Forelimb muscle (tissue), 1 donor: ENCODE measurements at places on chromosomes 6 and 20. TPM values are rescaled to one million over a fixed set of nuclear protein-coding genes. Genes with fewer than 3 reads are reported as not detected.
A peak's percentile ranks its signal among the peaks of the same experiment; 100 is the strongest.

The MBOAT1 gene
- 3.8 TPM for polyA plus RNA-seq

The QRSL1 gene
- polyA plus RNA-seq: 13.4 TPM

The CAPN11 gene
- polyA plus RNA-seq: 0.56 TPM

The EMILIN3 gene
- polyA plus RNA-seq: 27.5 TPM

The ETV7 gene
- not detected for polyA plus RNA-seq

The DNAH8 gene
- polyA plus RNA-seq: 2.1 TPM

GRCh38 chr6:7543789-7544424 is 2.4 kb downstream of the DSP start:
- DNase-seq: no peak

- no peak for DNase-seq
Measured at GRCh38 chr6:141301779-141302178, 830.9 kb upstream of the GJE1 start.

DNA sequence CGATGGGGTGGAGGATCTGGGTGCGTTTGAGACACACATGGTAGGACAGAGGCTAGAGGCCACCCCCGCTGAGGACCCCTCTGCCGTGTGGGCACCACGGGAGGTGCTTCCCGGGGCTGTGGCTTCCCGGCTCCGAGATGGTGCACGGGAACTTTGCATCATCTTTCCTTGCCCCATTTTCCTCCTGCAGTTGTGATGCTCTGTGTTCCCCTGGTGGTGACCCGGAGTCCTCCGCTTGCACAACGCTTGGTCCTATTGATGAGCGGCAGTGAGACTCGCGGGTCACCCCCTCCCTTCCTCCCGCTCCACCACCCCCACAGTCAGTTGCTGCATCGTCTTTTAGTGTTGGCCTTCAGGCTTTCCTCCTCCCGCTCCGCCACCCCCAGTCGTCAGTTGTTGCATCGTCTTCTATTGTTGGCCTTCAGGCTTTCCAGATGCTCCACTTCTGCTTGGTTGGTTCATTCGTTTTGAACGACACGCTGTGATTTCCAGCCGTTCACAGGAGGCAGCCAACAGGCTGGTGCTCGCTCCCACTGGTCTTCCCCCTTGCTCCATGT is 37.3 kb downstream of the PYGB start:
- no peak for DNase-seq

- no peak for DNase-seq
Measured at GRCh38 chr6:107806691-107807090, 17.4 kb downstream of the SCML4 start.

DNA sequence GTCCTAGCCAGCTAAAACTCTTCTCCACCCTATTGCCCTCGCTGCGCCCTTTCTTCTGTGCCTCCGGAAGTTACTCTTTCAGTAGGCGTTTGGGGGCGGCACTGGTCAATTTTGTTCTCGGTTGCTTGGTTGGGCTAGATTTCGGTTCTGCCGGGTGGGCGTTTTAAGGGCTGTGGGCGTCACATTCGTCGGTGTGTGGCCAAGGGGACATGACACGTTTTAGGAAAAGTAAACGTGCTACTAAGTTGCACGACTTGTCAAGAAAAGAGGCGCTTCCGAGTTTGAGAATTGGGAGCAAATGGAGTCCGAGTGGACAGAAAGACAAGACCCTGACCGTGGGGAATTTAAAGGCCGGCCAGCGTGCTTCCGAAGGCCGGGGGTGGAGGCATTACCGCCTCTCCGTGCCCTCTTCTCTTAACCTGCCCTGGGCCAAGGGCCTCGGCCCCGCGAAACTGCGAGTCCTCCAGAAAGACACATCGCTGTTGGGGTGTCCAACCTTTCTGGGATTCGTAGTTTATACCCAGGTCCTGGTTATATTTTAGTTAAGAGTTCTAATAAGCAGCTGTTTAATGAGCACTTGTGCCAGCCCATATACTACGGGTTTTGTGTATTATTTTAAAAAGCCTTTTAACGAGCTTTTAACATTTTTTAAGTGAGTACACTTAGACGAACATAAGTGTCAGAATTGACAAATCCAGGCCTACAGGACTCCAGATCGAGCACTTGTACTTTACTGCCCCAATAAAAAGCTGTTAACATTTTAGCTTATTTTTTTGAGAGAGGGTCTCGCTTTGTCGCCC is 664 bp upstream of the BAG6 start:
- no peak for DNase-seq

DNA sequence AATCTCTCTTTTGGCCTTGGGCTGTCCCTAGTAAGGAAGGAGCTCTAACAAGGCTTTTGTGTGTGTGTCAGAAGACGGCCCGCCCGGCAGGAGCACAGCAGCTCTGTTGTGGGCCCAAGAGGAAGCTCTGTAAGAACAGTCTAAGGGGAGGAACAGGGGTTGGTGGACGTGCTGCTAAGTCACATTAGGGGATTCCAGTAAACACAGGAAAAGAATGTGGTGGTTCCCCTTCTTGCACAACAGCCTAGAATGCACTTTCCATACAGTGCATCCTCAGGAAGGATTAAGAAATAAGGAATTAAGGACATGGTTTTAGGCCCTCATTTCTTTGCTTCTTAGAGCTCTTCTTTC is 114.5 kb downstream of the RNF144B start:
- DNase-seq: no peak

- peak; percentile 95 for DNase-seq
Measured at GRCh38 chr6:110873981-110874879, at the start of gene AMD1. Gene AMD1 (plus strand): TSS chr6:110874785. CDS start chr6:110875106, 321 bp downstream.

- DNase-seq: no peak
Measured at GRCh38 chr6:104095661-104096416, 763.9 kb downstream of the HACE1 start.

GRCh38 chr6:89140347-89141156 is 5.3 kb upstream of the PM20D2 start:
- DNase-seq: no peak

- no peak for DNase-seq
Measured at GRCh38 chr6:128432394-128432793, 88.0 kb downstream of the PTPRK start.
